ENCODE measurements at places on chromosomes 6 and 20.

GRCh38 chr6:33987531-33988021, 158.3 kb downstream of the GRM4 start:
- DNase-seq: peak; percentile 26

- peak; percentile 54 for DNase-seq
Observed at GRCh38 chr20:44961870-44962267, 1.7 kb upstream of the TOMM34 start.

- DNase-seq: no peak
Observed at GRCh38 chr6:49675816-49676215, 37.5 kb downstream of the CRISP2 start.

DNA sequence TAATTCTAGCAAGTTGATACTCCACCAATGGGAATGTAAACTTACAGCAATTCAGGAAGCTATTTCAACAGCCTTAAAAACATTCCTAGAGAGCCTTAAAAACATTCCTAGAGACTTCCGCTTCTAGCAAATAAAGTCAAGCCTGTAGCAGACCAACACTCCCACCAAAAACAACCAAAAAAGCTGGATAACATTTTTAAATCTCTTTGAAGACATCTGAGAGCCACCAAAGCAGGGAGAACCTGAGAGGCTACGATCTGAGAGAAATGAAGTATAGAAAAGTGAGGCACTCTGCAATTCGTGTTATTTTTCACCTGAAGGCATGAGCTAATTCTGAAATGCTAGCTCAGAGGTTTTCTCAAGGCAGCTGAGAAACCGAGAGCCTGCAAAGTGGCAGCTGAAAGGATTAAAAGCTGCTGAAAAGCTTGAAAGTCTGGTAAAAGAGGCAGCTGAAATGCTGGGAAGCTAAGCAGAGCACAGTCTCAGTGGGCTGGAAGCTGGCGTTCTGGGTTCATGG, 20.9 kb downstream of the GPR63 start:
- no peak for DNase-seq

DNA sequence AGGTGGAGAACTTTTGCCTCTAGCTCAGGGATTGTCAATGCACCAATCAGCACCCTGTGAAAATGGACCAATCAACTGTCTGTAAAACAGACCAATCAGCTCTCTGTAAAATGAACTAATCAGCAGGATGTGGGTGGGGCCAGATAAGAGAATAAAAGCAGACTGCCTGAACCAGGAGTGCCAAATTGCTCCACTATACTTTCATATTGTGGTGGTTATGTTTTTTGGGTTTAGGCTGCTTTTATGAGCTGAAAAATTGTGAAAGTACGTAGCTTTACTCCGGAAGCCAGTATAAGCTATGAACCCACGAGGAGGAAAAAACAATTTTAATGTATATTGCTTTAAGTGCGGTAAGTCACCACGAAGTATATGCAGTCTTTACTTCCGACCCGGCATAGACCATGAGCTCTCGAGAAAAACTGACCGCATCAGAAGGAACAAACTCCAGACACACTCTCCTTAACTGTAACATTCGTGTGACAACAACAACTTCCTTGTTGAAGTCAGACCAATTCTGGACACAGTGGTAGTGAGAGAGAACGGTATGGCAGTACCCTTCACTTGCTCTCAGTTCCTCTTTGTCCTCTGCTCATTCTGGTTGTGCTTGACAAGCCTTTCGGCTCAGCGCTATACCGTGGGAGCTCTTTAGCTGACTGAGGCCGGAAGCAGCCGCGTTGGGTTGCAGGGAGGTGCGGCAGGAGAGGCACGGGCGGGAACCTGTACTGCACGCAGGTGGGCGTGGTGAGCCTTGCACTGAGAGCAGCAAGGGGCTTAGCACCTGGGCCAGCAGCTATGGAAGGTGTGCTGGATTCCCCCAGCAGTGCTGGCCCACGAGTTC, 81.9 kb upstream of the E2F3 start:
- DNase-seq: no peak

- DNase-seq: no peak
Observed at GRCh38 chr6:20477485-20477884, 56.8 kb upstream of the CDKAL1 start.

GRCh38 chr6:22470454-22471131, 98.8 kb upstream of the HDGFL1 start:
- DNase-seq: no peak

- DNase-seq: no peak
Observed at GRCh38 chr20:16392346-16392745, 180.9 kb downstream of the KIF16B start.

DNA sequence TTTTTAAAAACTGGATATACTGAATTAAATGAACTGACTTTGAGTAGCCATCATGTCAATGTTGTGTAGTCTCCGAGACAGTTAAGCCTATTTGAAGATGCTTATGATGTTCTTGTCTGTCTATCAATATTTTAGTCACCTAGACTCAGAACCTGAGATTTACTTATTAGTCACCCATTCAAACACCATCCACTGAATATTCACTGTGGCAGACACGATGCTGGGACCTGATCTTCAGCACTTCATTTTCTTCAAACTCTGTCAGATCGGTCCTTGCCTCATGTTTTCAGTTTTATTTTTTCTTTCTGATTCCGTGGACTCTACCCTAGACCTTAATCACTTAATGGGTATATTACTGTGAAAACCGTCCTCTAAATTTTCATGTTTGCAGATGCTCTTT, 123.7 kb upstream of the MCHR2 start:
- no peak for DNase-seq

GRCh38 chr6:170162011-170162774, 128.7 kb downstream of the DLL1 start:
- no peak for DNase-seq

- no peak for DNase-seq
Observed at GRCh38 chr6:130964808-130965604, 98.0 kb downstream of the EPB41L2 start.

Measured in bronchial epithelial cell (primary cell).